T-helper 2 cell treated with Interferon-gamma antibody and Interleukin-4, amounts not matched to agents 100 ng/mL and 5 ng/mL, for 36 hours (primary cell): ENCODE measurements at places on chromosomes 11 and 22. TPM values are rescaled to one million over a fixed set of nuclear protein-coding genes. Genes with fewer than 3 reads are reported as not detected.

Gene IGSF9B
- 128 and 134 TPM in 2 replicates for total RNA-seq

Gene KCNC1
- total RNA-seq, result not detected in 2 replicates

Gene SLC1A2
- not detected in 2 replicates for total RNA-seq

Gene CRYBB1
- total RNA-seq, result not detected in 2 replicates

Gene FLRT1
- total RNA-seq, result not detected in 2 replicates

Gene E2F8
- 41.9 and 42.6 TPM in 2 replicates for total RNA-seq

Gene FREY1
- total RNA-seq, result 2.4 and 4.4 TPM in 2 replicates

Gene CYP2D6
- 4.5 and 5.8 TPM in 2 replicates for total RNA-seq

Gene KCNQ1OT1
- total RNA-seq, result 0.48 TPM in 2 replicates

Gene FXYD6
- not detected in 2 replicates for total RNA-seq

Gene PHOX2A
- total RNA-seq, result not detected in 2 replicates

Gene OR5P2
- not detected in 2 replicates for total RNA-seq

Gene DEFB131B
- not detected in 2 replicates for total RNA-seq

Gene LRRC4C
- total RNA-seq, result not detected in 2 replicates

Gene NRIP3
- total RNA-seq, result 5.0 and 5.3 TPM in 2 replicates

Gene SLC22A8
- not detected in 2 replicates for total RNA-seq

Gene C11orf97
- not detected in 2 replicates for total RNA-seq

Gene SMPD1
- total RNA-seq, result 41.1 and 46.5 TPM in 2 replicates

Gene PGR
- not detected in 2 replicates for total RNA-seq

Gene APOL6
- total RNA-seq, result 73.1 and 73.9 TPM in 2 replicates

Gene FCHSD2
- total RNA-seq, result 31.1 and 33.1 TPM in 2 replicates

Gene CCDC88B
- total RNA-seq, result 132 and 135 TPM in 2 replicates

Gene ACTN3
- total RNA-seq, result 0.05 TPM in 2 replicates

Gene CDKN1C
- 0.39 and 0.52 TPM in 2 replicates for total RNA-seq

Gene KCTD17
- total RNA-seq, result 33.2 and 36.4 TPM in 2 replicates

Gene PGA5
- total RNA-seq, result not detected in 2 replicates

Gene MUC5AC
- not detected in 2 replicates for total RNA-seq

Gene OR51B4
- total RNA-seq, result not detected in 2 replicates

Gene TSPO
- total RNA-seq, result 96.4 and 100 TPM in 2 replicates
